ENCODE measurements at places on chromosomes 12 and 14.

DNA sequence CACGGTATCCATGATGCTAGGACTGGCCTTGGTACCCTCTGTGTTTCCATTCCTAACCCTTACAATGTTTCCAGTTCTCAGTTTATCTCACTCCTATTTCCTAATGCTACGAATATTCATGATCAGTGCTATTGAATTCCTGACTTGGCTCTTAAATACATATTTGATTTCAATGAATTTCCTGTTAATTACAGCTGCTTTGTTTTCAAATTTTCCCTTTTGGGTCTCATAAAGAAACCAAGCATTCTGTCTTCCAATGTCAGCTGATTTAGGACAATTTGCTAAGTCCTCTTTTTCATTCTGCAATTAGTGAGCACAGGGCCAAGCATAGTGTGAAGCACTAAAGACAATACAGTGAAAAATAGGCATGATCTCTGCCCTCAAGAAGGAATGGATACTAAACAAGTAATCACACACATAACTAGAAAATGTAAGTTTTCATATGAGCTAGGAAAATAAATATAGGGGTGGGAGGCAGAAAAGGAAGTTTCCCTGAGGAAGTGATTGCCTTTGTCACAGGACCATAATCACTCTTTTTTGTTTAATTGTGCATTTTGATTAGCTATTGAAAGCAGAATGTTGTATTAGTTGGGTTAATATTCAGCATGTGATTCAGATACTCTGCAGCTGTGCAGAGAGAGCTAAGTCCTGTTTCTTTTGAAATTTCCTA lies 88.5 kb downstream of the KCNC2 start:
- no peaks in the 10 kb centered on the region for H3K4me1 ChIP-seq
- H3K36me3 ChIP-seq = no peaks in the 10 kb centered on the region
- no peak overlapping the region for H3K27ac ChIP-seq
- no peak overlapping the region for H3K4me3 ChIP-seq

DNA sequence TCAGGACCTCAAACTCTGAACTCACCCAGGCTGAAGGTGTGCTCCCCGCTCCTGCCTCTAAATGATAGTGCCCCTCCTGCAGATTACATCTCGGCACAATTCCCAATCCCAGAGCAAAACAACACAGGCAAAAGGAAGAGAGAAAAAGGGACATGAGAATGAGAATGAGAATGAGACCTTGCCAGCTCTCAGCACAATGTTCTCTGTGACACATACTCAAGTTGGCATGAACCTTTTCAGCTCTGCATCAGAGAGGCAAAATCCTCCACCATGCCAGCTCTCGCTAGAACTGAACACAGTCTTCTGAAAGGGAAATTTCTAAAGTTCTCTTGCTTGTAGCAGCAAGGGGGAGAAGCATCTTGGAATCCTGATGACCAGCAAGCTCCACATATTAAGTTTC lies 84.6 kb downstream of the KSR2 start:
- no peak overlapping the region for H3K27ac ChIP-seq
- DNase-seq = no peak
- no peaks in the 10 kb centered on the region for H3K4me1 ChIP-seq
- H3K27me3 ChIP-seq = no peaks in the 10 kb centered on the region
- H3K36me3 ChIP-seq = no peaks in the 10 kb centered on the region

DNA sequence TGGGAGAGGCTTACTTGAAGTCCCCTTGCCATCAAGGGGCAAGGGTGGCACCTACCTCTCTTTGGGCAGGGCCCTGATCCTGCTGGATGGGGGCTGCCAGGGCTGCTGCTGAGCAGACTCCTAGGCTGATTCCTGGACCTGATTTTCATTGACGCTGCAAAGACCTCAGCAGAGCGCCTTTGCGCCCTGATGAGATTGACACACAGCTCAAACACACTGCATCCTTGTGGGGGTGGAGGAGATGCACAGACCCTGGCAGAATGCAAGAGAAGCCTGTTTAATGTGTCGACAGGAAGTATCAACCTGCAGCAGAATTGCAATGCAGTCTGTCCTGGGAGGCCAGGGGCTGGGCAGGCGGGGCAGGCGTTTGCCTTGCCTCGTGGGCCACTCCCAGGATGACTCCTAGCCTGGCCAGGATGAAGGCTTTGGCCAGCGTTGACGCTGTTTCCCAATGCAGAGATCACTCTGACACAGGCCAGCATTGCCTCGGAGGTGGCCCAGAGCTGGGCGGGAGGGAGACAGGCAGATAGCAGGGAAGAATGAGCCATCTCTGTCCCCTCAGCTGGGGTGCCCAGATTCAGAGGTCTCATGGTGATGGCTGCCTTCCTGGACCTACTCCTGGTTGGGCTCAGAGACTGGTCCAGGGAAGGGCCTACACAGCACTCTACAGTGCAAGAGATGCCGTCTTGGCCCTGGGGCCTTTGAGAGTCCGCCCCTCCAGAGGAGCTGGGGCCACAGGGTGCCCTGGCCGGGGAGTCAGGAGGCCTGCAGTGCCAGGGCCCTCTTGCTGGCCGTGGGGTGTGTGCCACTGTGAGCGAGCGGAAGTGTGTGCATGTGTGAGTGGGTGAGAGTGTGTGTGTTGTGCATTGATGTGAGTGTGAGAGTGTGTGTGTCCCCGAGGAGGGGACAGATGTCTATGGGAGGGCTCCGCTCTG lies 108.3 kb downstream of the KIF26A start:
- DNase-seq = no peak
- H3K36me3 ChIP-seq = no peaks in the 10 kb centered on the region

DNA sequence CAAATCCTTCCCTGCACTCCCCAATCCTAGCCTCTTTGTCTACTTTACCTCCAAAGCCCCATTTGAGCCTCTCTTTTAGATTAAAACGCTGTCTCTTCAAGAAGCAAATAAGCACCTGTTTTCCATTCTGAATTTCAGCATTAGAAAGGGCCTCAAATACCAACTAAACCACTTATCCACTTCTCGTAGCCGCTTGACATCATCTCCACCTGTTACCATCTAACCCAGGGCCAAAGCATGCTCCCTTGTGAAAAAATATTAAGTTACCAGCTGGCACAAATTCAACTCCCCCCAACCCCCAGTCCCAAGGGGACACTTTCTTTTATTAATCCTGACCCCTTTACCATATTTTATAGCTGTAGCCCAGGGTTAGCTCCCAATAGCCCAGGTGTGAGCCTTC lies 43.1 kb downstream of the GPHB5 start:
- no peaks in the 10 kb centered on the region for H3K27me3 ChIP-seq
- H3K4me3 ChIP-seq = no peak overlapping the region
- peaks cover 8% of the 10 kb centered on the region for H3K4me1 ChIP-seq
- H3K36me3 ChIP-seq = no peaks in the 10 kb centered on the region

GRCh38 chr14:97920201-97920600 lies 1123.0 kb downstream of the VRK1 start:
- no peak for DNase-seq
- H3K36me3 ChIP-seq = no peaks in the 10 kb centered on the region
- H3K27ac ChIP-seq = no peak overlapping the region
- H3K4me3 ChIP-seq = no peak overlapping the region
- no peaks in the 10 kb centered on the region for H3K4me1 ChIP-seq

GRCh38 chr14:69688299-69688649 lies 76.9 kb downstream of the SUSD6 start:
- DNase-seq = no peak
- no peaks in the 10 kb centered on the region for H3K36me3 ChIP-seq
- H3K4me3 ChIP-seq = no peak overlapping the region
- H3K27me3 ChIP-seq = no peaks in the 10 kb centered on the region

DNA sequence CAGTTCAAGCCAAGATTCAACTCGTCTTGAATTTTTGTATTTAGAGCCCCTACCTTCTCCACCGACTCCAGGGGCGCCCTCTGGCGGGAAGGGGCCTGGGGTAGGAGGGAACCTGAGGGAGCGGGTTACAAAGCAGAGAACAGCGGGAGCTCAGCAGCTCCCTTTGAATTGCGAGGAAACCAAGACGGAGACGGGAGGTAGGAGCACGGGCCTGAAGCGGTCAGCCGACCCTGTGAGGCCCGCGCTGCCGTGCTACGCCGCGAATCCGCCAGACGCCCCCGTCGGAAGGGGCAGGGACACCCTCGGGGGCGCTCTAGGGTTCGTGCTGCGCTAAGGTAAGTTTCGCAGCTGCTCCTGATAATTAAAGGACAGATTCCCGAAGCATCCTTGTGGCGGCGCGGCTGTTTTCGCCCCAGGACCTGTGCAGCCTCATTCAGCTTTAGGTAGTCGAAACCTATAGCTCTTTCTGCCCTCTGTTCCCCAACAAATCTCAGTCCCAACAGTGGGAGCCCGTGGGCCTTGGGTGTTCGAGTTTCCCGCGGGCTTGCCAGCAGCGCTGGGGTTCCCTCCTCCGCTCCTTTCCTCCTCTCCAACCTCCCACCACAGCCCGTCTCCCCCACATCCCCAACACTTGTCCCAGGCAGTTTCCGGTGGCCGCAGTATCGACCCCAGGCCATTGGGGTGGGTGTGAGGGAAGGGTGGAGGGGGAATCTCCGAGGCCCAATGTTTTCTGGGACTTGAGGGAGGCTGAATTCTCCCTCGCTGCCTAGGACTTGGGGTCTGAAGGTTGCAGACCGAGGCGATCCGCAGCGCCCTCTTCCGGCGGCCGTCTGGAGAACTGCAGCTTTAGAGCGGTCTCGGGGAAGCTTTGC lies 5.1 kb upstream of the NKX2-1 start:
- H3K27ac ChIP-seq = no peak overlapping the region
- H3K27me3 ChIP-seq = peaks cover 46% of the 10 kb centered on the region
- H3K36me3 ChIP-seq = no peaks in the 10 kb centered on the region
- peak overlapping the region; percentile 21 for H3K4me3 ChIP-seq
- peaks cover 49% of the 10 kb centered on the region for H3K4me1 ChIP-seq
- no peak for DNase-seq
